ENCODE measurements at places on chromosomes 13 and 19.
A peak's percentile ranks its signal among the peaks of the same experiment; 100 is the strongest.

DNA sequence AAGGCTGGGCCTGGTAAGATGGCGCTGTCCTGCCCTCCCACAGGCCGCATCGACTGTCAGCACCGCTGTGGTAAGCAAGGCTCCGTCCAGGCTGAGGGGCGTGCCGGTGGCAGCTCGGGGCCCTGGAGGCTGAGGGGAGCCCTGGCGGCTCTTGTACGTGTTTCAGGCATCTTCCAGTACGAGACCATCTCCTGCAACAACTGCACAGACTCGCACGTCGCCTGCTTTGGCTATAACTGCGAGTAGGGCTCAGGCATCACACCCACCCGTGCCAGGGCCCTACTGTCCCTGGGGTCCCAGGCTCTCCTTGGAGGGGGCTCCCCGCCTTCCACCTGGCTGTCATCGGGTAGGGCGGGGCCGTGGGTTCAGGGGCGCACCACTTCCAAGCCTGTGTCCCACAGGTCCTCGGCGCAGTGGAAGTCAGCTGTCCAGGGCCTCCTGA lies 1.2 kb downstream of the IZUMO4 start:
- DNase-seq, result no peak

- DNase-seq, result peak; percentile 64
Measured at GRCh38 chr13:40963927-40964326, 55.2 kb downstream of the ELF1 start.

DNA sequence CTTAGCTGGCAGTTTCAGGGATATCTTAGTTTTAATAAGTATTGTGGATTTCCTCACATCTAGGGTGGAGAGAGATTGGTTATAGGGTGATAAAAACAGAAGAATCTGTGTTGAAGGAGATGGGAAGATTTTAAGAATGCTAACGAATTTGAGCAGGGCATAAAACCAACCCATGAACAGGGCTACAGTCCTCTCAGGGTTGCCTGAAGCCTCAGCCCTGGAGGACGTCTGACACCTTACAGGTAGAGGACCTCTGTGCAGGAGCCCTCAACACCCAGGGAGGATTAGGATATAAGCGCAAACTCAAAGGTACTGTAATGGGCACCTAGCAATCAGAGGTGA lies 461 bp upstream of the WASF3 start:
- no peak for DNase-seq

DNA sequence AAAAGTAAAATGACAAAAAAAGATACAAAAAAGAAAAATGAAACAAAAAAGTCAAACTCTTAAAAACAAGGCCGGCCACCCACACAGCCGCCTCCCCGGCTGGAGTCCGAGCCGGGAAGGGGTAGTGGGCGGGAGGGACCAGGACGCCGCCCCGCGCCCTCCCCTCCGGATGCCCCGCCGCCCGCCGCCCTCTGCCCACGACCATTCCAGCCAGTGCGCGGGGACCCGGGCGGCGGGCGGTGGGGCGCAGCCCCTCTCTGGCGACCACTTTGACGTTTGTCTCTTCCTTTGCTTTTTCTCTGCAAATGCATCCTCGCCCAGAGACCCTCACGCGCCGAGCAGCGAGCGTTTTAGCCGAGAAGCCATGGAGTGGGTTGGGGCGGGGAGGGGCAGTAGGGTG lies 28.6 kb downstream of the ZBTB7A start:
- no peak for DNase-seq

- DNase-seq, result no peak
Measured at GRCh38 chr19:5948752-5949564, 29.0 kb downstream of the RANBP3 start.
